ENCODE measurements at places on chromosomes 12 and 14. TPM values are rescaled to one million over a fixed set of nuclear protein-coding genes. Genes with fewer than 3 reads are reported as not detected.

The TAS2R8 gene
- not detected for total RNA-seq

DNA sequence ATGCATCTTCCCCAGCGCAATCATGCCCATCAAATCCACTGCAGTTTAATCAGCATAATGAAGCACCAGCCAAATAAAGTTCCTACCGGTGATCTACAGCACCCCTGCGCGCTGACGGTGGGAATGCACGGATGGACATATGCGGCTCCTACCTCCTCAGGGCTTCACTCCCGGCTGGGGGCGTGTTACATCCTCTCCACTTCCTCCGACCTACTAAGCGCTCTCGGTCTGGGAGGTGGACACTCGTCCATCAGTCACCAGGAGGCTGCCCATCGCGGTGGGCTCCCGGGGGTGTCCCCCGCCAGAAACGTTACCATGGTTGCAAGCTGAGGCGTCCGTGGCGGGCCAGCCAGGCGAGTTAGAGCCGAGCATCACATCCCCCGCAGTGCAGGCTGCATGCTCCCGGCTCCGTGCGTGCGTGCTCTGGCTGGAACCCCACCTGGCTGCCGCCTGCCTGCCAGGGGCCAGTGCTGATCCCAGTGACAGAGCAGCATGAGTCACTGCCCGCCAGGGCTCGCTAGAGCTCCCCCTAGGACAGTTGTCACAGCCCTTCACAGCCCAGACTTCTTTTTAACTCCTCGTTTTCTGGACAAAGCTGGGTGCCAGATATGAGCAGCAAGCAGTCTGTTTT lies 73.0 kb downstream of the CIT start:
- no peak for DNase-seq

DNA sequence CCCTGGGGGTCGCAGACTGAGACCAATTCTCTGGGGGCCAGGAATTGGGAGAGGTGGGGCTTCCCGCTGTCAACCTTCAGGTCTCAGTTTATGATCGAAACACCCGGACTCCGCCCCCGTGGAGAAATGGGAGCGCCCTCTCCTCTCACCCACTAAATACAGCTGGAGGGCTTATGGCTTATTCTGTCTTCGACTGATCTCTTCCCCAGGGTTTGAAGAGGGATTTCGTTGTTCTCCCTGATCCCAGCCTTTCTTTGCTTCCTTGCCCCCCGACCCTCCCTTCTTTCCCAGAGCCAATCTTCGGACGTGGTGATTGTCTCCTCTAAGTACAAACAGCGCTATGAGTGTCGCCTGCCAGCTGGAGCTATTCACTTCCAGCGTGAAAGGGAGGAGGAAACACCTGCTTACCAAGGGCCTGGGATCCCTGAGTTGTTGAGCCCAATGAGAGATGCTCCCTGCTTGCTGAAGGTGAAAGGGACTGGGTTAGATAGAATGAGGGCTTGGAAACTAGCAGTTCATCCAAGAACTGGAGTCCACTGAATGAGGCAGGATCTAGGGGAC lies 607 bp downstream of the OS9 start:
- peak; percentile 52 for DNase-seq

DNA sequence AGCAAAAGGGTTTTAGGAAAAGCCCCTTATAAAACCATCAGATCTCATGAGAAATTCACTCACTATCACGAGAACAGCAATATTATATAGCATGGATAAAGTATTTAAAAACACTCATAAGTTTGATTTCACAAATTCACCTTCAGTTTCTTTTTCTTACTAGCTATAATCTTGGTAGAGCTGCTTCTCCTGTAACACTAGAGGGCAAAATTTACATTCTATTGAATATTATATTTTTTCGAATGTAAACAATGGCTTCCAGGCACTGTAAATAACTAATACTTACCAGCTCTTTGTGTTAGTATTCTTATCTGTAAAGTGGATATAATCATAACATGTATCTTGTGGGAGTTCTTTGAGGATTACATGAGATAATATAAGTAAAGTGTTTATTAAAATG lies 259.6 kb downstream of the CCER1 start:
- DNase-seq = no peak

DNA sequence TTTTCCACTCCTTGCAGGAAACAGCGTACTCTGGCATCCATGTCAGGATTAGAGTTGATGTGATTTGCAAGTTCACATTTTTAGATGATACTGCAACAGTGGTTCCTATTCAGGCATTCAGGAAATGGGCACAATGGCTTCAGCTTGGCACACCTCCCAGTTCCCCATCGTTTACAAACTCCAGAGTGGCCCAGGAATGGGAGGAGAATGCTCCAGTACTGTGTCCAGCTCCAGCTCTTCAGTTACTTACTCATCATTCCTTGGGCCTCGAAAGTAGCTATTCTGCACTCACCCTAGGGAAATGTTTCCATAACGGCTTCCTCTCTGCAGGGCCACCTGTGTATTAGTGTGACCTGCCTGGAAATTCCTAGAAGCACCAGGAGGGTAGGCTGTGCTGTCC lies 239.7 kb upstream of the RGS6 start:
- DNase-seq = no peak

- no peak for DNase-seq
Measured at GRCh38 chr12:25074113-25074512, 120.8 kb downstream of the DNAI7 start.

The KRT82 gene
- not detected for total RNA-seq

- DNase-seq = peak; percentile 8
Measured at GRCh38 chr12:2302711-2303580, 250.2 kb downstream of the CACNA1C start.

GRCh38 chr12:127358888-127359287 lies 908.1 kb upstream of the TMEM132C start:
- DNase-seq = no peak

The SPX gene
- total RNA-seq = 0.35 TPM

GRCh38 chr12:71393625-71394024 lies 46.0 kb upstream of the LGR5 start:
- DNase-seq = no peak

- no peak for DNase-seq
Measured at GRCh38 chr14:56787530-56787929, 22.7 kb downstream of the OTX2 start.
